ENCODE measurements at places on chromosomes 16 and 17.
A peak's percentile ranks its signal among the peaks of the same experiment; 100 is the strongest.

GRCh38 chr16:87319997-87320491 lies 2.9 kb upstream of the C16orf95 start:
- DNase-seq = no peak

DNA sequence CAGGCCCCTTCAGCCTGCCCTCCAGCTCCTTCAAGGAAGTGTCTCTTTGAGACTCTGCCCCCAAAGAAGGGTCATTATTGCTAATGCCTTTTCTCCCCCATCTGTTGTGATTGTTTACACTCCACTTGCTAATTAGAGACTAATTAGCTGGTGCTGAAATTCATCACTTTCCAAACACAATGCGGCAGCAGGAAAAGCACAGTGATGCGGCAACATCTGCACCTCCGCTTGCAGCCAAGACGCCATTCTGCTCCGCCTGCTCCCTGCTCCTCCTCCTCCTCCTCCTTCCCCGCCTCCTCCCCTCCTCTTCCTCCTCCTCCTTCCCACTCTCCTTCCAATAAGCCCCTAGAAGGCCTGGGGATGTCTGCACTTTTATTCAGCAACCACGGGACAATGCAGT lies 110.5 kb downstream of the SDK2 start:
- no peak for DNase-seq

GRCh38 chr17:65918500-65918899 lies 273.4 kb downstream of the CEP112 start:
- no peak for DNase-seq

DNA sequence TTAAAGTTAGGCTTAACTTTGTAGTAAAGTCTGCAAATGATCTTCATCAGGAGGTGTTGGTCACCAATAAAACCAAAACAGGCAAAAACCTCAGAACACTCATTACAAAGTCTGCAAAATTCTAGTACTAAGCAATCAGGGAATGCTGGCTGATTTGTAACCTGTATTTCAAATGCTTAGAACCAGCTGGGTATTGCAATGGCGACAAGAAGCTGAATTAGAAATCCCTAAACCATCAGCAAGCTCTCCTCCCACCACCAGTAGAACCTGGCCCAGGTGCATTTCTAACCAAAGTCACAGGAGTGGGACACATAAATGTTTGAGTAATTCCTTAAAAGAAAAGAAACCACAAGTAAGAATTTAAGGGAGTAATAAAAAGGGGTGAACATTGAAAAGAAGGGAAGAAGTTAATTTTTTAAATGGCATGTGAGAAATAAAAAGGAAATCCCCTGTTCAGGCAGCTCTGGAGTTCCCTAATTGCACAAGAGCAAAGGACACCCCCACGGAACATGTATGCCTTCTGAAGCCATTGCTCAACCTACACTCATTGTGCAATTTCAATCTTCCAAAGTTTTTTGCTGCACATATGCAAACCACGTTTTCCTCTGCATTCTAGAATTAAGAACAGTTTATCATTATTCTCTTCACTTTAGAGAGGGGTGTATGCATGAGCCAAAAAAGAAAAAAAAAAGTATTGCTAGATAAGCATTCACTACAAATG lies 102.9 kb downstream of the HIC1 start:
- peak; percentile 24 for DNase-seq

Data from GF-D8 (cell line).